Hematopoietic multipotent progenitor cell treated with erythropoietin and hydrocortisone succinate and interleukin-3 and kit ligand, for 8 days (in vitro differentiated cells): ENCODE measurements at places on chromosomes 4 and X.

- no peak for DNase-seq
These were observed 30.9 kb upstream of the ELF2 start for GRCh38 chr4:139207873-139208403.

GRCh38 chrX:132848296-132848970 lies 110.0 kb downstream of the HS6ST2 start:
- no peak for DNase-seq

GRCh38 chr4:60812811-60813210 lies 387.3 kb upstream of the ADGRL3 start:
- DNase-seq = no peak

- no peak for DNase-seq
These were observed 55.4 kb downstream of the DDX3X start for GRCh38 chrX:41389311-41389888.
